ENCODE measurements at places on chromosomes 11 and 22.

DNA sequence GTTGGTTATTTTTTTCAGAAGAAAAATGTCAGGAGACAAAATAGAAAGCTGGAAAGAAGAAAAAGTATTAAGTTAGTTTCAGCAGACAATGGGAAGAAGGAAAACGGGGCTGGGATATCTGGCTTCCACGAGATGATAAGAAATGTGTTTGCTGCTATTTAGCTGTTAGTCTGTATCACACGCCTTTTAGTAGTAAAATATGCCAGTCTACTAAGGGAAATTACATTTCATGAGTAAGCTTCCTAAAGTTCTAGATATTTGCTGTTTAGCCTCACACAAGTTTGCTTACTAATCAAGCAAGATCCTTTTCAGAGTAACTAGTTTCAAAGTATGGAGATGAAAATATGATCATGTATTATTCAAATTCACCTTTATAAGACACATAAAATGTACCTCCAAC, 1.5 kb downstream of the OR51B4 start:
- DNase-seq: no peak

- no peak for DNase-seq
Measured at GRCh38 chr11:120259988-120260565, 20.1 kb downstream of the POU2F3 start.

- DNase-seq: no peak
Measured at GRCh38 chr11:57476047-57476756, 15.9 kb downstream of the RTN4RL2 start.

- no peak for DNase-seq
Measured at GRCh38 chr11:35066030-35066429, 72.9 kb upstream of the CD44 start.

DNA sequence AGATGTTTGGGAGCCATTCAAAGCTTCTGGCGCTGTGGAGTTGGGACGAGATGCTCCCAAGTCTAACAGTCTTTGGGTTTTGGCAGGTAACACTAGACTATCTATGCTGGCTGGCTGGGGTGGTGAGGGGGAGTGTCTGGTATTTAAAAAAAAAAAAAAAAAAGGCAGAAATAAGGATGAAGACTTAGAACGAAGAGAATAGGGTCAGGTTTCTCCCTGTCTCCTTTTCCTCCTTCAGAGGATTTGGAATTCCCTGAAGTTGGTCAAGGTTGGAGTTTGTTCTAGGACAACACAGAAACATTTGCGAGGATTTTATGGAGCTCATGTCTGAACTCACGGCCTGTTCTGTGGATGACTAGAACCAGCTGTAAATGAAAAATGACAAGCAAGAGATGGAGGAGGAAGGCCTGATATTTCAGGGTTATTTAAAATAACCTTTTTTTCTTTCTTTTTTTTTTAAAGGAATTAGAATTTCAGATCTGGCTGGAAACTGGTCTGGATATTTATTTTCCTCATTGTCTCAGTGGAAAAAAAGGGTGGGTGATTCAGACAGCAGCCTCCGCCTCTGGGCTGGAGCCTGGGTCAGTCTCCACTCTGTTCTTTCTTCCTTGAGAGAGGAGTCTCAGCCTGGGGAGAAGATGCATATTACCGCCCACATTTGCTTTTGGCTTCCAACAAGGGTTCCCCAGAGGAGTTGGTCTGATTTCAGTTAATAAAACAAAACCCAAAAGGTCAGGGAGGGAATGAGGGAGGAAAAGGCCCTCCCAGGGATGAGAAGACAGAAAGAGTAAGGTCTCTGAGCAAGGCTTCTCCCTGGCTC, 80.1 kb downstream of the USP35 start:
- no peak for DNase-seq

Measured in common myeloid progenitor, CD34-positive (primary cell).